Activated CD8-positive, alpha-beta T cell treated with anti-CD3 and anti-CD28 coated beads for 36 hours (primary cell): ENCODE measurements at places on chromosomes 1 and 21. TPM values are rescaled to one million over a fixed set of nuclear protein-coding genes. Genes with fewer than 3 reads are reported as not detected.

The ITLN2 gene
- total RNA-seq = not detected

The LRRN2 gene
- total RNA-seq = not detected

The ACTN2 gene
- 0.18 TPM for total RNA-seq

The ADCY10 gene
- total RNA-seq = not detected

The PRDM16 gene
- total RNA-seq = 0.29 TPM

The ST3GAL3 gene
- 20.0 TPM for total RNA-seq

The SLC44A5 gene
- total RNA-seq = 0.22 TPM

The KIF21B gene
- total RNA-seq = 94.0 TPM

The DNALI1 gene
- not detected for total RNA-seq

The CAPN8 gene
- not detected for total RNA-seq

The ITGB2 gene
- total RNA-seq = 343 TPM
